Stimulated activated CD4-positive, alpha-beta T cell treated with anti-CD3 and anti-CD28 coated beads, Interleukin-2, amount 100 ng/mL, for 48 hours (primary cell): ENCODE measurements at places on chromosomes 6 and 20.

- no peak for DNase-seq
These were observed 202.0 kb downstream of the CDH4 start for GRCh38 chr20:61454053-61454452.

GRCh38 chr20:53517146-53517545, 76.5 kb downstream of the ZNF217 start:
- DNase-seq = no peak

DNA sequence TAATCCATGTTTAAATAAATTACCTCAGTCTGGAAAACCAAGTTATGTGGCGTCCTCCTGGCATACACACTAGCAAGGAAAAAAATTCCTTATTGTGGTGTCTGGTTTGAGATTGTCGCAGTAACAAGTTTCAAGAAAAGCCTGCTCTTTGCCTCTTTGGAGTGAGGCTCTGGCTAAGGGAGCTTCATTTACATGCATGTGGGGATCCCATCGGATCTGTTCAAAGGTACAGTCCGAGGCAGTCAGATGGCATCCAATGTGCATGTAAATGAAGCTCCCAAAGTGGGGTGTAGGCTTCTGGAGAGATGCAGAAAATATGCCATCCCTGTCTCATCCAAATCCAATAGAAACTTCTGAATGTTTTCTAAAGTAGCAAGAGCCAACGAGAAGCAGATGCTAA, 199.5 kb upstream of the FBXL4 start:
- DNase-seq = no peak

DNA sequence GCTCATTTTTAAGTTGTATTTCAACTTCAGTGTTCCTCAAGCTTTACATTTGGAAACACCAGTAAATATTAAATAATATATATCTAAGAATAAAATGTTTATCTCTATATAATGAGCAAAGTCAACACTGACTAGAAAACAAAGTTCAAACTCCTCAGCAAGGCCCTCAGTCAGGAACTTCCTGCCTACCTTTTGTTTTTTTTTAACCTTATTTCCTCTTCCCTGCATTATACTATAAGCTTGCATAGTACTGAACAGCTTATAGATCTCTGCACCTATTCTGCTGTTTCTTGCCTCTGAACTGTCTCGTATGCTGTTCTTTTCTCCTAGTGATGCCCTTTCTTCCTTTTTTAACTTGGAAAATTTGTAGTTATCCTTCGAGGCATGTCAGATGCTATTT, 29.6 kb downstream of the ADGB start:
- no peak for DNase-seq
